ENCODE measurements at places on chromosomes 2 and 18. TPM values are rescaled to one million over a fixed set of nuclear protein-coding genes. Genes with fewer than 3 reads are reported as not detected.

- DNase-seq = no peak
Measured at GRCh38 chr2:102424754-102425153, 1.8 kb downstream of the IL18RAP start.

GRCh38 chr18:51171625-51172259, 25.7 kb downstream of the MEX3C start:
- no peak for DNase-seq

GRCh38 chr2:27400348-27401135, 8.8 kb downstream of the PPM1G start:
- no peak for DNase-seq

DNA sequence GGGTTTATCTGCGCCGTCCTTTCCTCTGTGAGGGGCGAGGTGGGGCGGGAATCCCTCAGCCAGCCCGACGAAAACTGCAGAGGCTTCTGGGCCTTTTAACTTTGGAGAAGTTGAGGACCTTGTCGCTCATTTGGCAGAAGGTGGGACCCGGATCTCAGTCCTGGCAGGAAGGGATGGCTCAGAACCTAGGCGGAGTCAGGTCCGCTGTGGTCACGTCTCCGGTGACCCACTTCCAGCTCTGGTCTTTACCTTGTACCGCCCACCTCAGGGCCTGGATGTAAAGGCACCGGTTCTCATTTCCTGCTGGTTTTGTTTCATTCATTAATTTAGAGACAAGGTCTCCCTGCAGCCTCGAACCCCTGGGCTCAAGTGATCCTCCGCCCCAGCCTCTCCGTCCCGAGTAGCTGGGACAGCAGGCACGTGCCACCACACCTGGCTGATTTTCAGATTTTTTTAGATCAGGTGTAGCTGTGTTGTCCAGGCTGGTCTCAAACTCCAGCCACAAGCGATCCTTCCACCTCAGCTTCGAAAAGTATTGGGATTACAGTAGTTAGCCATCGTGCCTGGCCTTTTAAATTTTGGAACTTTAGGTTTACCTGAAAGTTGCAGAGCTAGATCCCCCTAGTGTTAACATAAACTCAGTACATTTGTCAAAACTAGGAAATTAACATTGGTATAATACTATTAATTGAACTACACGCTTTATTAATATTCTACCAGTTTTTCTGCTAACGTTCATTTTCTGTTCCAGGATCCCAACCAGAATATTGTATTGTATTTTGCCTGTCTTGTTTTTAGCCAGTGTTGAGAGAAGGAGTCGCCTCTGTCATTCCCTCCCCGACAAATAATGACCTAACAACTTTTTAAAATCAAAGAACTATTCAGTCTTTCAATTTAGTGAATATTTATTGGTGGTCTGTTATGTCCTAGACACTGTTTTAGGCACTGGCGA, 852 bp downstream of the POLI start:
- peak; percentile 49 for DNase-seq

DNA sequence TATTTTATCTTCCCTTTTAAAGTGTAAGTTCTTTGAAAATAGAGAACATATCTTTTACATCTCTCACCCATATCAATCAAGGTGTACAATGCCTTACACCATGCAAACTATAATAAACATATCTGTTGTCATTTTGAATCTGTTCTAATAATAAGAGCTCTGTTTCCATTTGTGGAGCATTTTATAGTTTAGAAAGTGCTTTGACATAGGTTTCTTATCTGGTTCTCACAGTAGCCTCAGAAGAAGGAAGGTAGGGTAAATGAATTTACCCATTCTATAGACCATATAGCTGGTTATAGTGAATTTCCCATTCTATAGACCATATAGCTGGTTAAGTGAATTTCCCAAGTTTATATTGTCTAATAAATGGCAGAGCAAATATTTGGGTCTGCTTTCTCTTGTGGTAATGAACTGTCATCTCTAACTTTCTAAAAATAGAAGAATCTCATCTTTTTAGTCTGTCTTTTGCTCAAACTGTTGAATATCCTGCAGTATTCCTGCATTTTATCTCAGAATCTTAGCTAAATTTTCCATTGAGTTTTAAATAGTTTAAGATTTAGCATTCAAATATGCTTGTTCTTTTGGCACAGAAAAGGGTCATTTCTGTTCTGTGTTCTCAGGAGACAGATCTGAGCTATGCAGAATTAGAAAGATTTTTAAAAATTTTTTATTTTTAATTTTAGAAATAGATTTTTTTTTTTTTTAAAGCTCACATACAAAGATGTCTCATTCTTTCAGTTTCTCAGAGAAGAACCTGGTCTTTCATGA, 80.7 kb upstream of the STON1 start:
- no peak for DNase-seq

- no peak for DNase-seq
Measured at GRCh38 chr2:104787298-104788065, 66.4 kb upstream of the POU3F3 start.

- no peak for DNase-seq
Measured at GRCh38 chr2:160229591-160229990, 29.5 kb upstream of the ITGB6 start.

The SLC4A3 gene
- 2.1 TPM for total RNA-seq

The SIGLEC15 gene
- total RNA-seq = not detected
